ENCODE measurements at places on chromosomes 13 and 19.

DNA sequence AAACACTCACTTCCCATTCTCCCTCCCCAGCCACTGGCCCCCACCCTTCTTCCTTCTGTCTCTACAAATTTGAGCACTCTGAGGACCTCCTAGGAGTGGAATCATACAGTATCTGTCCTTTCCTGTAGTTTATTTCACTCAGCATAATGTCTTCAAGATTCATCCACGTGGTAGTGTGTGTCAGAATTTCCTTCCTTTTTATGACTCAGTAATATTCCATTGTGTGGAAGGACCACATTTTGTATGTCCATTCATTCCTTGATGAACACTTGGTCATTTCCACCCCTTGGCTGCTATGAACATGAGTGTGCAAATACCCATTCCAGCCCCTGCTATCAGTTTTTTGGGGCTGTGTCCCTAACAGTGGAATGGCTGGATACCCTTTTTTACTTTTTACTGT lies 9.8 kb downstream of the KLF2 start:
- DNase-seq: no peak

DNA sequence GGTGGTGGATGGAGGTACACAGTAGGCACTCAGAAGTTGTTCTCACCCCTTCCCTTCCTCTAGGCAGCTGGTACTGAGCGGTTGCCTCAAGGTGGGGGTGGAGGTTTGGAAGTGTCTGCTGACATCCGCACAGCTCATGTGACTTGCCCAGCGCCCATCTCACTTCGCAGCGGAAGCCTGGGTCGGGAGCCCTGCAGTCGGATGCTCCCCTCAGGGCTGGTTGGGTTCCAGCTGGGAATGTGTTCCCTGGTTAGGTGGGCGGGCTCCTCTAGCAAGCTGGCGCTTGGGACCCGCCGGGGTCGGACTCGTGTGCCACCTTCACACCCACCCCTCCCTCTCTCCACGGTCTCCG lies 10.2 kb downstream of the PPP1R37 start:
- peak; percentile 53 for DNase-seq

- DNase-seq: no peak
Measured at GRCh38 chr19:45354241-45354842, 13.8 kb downstream of the KLC3 start.

DNA sequence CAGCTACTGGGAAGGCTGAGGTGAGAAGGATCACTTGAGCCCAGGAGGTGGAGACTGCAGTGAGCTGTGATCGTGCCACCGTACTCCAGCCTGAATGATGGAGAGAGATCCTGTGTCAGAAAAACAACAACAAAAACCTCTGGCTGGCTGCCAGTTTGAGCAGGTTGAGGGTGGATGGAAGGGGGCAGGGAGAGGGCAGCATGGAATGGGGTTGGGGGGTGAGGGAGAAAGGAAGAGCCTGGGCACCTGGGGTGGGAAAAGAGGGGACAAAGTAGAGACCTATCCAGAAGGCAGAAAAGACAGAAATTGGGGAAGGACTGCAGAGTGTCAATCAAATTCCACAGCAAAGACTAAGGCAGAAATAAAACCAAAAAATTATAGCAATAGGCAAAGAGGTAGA lies 4.7 kb downstream of the SLC1A5 start:
- no peak for DNase-seq

- no peak for DNase-seq
Measured at GRCh38 chr13:41577436-41577835, 120.1 kb downstream of the RGCC start.

All from central memory CD4-positive, alpha-beta T cell (primary cell).